ENCODE measurements at places on chromosomes 2 and 18.
A peak's percentile ranks its signal among the peaks of the same experiment; 100 is the strongest.

GRCh38 chr18:23887035-23887434 lies 127.5 kb upstream of the TTC39C start:
- no peak for DNase-seq

GRCh38 chr2:238912228-238912915 lies 64.5 kb downstream of the TWIST2 start:
- DNase-seq, result no peak

DNA sequence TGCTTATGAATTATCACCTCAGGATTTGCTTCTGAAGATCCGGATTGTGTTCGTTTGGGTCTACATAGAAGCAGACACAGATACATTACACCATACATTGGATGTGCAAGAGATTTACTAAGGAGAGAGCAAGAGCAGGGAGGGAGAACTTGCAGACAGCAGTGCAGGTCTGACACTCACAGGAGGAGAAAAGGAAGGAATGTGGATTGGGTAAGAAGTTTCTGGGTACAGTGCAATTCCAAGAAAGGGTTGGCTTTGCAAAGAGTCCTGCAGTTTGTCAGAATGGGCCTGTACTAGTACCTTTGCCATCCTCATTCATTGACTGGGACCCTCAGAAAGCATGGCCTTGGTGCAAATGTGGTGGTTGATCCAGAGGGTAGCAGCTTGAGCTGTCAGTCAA lies 4.8 kb upstream of the THOC1 start:
- no peak for DNase-seq

DNA sequence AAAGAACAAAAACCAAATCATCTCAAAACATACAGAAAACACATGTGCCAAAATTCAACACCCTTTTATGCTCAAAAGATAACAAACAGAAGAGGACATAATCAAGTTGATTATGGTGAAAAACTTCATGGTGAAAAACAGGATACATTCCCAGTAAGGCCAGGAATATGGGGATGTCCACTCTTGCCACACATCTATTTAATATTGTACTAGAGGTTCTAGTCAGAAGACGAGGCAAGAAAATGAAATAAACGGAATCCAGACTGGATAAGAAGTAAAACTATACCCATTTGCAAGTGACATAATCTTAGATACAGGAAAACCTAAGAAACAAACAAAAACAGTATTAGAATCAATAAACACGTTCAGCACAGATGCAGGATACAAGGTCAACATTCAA lies 40.8 kb downstream of the MAP3K2 start:
- no peak for DNase-seq

DNA sequence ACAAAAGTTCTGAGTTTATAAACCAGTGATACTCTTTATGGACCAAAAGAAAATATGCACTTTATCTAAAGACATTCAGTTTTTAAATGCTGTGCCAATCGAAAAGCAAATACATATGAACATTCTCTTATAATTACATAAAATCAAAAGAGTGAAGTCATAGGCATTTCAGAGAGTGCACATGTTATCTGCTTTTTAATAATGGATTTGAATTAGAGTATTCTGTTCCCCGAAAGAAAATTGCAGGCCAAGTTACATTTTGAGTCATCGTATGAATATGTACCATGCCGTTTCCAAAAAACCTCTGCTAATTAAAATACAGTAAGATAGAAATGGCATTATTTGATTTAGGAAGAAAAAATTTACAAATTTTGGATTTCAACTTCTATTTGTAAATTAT lies 565.7 kb downstream of the ZEB2 start:
- no peak for DNase-seq

DNA sequence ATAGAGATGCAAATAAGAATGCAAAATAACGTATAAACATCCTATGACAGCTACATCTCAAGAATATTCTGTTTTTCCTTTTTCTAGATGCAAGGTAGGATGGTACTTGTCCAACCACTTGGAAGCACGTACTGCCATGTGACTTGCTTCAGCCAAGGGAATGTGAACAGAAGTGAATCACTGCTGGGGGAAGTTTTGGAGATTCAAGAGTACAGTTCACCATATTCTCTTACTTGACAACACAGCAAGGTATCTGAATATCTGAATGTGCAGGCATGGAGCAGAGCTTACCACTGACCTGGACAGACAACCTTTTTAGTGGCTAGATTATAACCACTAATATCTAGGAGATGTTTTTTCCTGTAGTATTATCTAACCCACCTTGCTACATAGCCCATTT lies 53.0 kb downstream of the TRIP12 start:
- peak; percentile 3 for DNase-seq

GRCh38 chr2:224036731-224037361 lies 2.2 kb downstream of the SERPINE2 start:
- no peak for DNase-seq

GRCh38 chr2:71830497-71831192 lies 317.0 kb downstream of the CYP26B1 start:
- no peak for DNase-seq

GRCh38 chr18:2994603-2995432 lies 18.1 kb downstream of the LPIN2 start:
- peak; percentile 52 for DNase-seq

DNA sequence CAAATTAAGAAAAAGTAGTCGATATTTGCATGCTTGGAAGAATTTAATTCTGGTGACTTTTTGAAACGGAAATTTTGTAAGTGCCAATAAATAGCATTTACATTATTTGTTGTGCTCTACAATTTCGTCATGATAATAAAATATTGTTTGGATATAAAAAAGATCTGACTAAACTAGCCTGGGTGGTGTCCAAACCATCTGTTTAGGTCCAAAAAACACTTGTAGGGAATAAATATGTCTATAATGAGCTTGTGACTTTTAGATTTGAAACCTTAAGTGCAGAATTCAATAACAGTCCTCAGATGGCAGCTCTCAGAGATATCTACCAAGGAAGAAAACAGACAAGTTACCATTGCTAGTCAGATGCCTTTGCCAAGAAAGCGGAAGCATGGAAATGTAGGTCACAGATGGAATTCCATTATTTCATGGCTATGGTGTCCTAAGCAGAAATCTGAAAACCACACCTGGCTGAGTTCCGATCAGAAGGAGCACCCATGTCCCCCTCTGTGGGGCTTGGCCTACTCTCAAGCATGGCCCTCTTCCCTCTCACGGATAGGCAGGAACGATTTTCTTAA lies 731.1 kb downstream of the RNF144A start:
- DNase-seq, result no peak

Measured in suppressor macrophage (primary cell).